ENCODE measurements at places on chromosomes 7 and 10.

DNA sequence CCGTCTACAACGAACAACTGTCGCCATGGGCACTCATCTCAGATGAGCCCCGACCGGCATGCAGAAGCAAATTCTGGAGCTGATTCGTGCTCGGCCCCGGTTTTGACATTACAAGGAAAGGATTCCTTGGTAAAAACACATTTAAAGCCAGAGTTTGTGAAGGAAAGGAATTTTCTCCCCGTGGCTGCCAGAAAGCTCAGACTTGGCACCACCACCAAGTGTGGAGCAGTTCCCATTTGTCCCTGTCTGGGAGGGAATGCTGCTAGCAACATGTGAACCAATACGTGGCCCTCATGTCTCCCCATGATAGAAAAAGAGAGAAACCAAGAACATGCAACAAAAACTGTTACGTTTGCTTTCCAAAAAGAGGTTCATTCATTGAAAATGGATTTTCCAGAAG is 55.2 kb upstream of the DDC start:
- H3K27ac ChIP-seq = no peak overlapping the region
- DNase-seq = no peak
- no peak overlapping the region for H3K4me3 ChIP-seq
- no peaks in the 10 kb centered on the region for H3K36me3 ChIP-seq
- no peaks in the 10 kb centered on the region for H3K4me1 ChIP-seq

DNA sequence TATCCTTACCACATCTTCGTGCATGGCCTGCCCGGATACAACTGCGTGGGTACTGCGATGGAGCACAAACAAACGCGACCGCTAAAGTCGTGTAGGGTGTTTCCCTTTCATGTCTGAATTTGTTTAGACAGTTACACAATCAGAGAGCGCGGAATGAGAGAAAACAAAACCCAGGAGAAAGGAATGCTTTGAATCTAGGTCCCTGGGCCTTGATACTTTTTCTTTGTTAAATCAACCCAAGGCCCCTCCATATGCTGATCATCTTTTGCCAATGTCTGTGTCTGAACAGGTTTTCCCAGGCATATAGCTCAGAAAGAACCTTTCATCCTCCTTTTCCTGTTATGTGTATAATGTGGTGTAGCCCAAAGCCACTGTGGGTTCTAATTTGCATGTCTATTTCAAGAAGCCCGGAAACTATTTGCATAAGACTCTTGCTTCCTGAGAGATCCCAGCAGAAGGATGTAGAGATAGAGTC is 145.8 kb downstream of the FRMD4A start:
- peaks cover 21% of the 10 kb centered on the region for H3K27me3 ChIP-seq
- H3K36me3 ChIP-seq = no peaks in the 10 kb centered on the region
- peak overlapping the region; percentile 88 for H3K27ac ChIP-seq
- DNase-seq = no peak

GRCh38 chr10:94358480-94358879 is 4.3 kb downstream of the NOC3L start:
- peaks cover 72% of the 10 kb centered on the region for H3K36me3 ChIP-seq
- H3K27ac ChIP-seq = no peak overlapping the region
- peaks cover 41% of the 10 kb centered on the region for H3K4me1 ChIP-seq

- no peaks in the 10 kb centered on the region for H3K27me3 ChIP-seq
- no peak for DNase-seq
- peaks cover 31% of the 10 kb centered on the region for H3K4me1 ChIP-seq
- peak overlapping the region; percentile 20 for H3K4me3 ChIP-seq
- no peak overlapping the region for H3K27ac ChIP-seq
- H3K36me3 ChIP-seq = peaks cover 34% of the 10 kb centered on the region
Observed at GRCh38 chr10:37855636-37856035, 1.8 kb downstream of the ZNF248 start.
